Astrocyte (in vitro differentiated cells and primary cell): ENCODE measurements at places on chromosomes 12 and 14. TPM values are rescaled to one million over a fixed set of nuclear protein-coding genes. Genes with fewer than 3 reads are reported as not detected.

GRCh38 chr14:66231820-66232219 lies 254.4 kb upstream of the CCDC196 start:
- no peaks in the 10 kb centered on the region for H3K27me3 ChIP-seq
- H3K36me3 ChIP-seq = no peaks in the 10 kb centered on the region
- peaks cover 5% of the 10 kb centered on the region for H3K4me1 ChIP-seq
- H3K4me3 ChIP-seq = no peak overlapping the region

DNA sequence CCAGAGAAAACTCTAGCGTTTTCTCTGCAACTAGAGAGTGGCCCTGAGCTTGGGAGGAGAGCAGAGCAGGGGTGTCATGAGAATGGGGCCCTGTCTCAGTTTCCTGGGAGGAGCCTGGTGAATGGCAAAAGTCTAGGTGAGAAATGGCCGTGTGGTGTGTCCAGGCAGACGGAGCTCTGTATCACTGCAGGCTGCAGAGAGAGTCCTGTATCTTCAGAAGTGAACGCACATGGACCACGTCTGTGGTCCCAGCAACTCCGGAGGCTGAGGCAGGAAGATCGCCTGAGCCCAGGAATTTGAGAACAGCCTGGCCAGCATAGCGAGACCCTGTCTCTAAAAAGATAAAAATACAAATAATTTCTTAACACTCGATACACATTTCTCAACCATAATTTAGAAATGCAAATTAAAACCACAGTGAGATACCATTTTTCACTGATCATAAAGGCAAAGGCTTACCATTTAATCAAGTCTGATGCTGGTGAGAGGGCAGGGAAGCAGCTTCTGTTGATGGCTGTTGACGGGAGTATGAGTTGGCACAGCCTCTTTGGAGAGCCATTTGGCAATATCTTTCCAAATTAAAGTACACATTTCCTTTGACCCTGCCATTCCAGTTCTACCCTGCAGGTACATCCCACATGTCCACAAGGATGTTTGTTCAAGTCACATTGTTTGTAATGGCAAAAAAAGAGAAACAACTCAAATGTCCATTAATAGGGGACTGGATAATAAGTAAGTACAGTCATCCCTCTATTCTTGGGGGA lies 51.0 kb downstream of the NFKBIA start:
- no peak overlapping the region for H3K4me3 ChIP-seq
- DNase-seq = no peak

DNA sequence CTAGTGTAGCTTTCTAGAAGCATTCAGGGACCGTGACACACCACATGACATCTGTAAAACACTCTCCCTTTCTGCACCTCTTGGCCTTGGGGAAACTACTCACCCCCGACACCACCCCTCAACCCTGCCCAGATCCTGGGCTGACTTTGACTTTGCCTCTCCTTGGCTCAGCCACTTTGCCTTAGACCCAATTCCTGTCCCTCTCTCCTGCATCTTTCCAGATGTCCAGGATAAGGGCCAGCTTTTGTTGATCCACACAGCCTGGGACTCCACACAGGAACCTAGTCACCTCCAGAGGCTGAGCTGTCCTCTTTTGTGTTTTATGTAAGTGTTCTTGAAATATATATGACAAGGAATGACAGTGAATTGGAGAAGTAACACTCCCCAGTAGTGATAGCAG lies 153.7 kb upstream of the PLXNC1 start:
- no peaks in the 10 kb centered on the region for H3K27me3 ChIP-seq
- H3K36me3 ChIP-seq = no peaks in the 10 kb centered on the region
- H3K27ac ChIP-seq = no peak overlapping the region
- peaks cover 3% of the 10 kb centered on the region for H3K4me1 ChIP-seq
- no peak overlapping the region for H3K4me3 ChIP-seq
- DNase-seq = no peak

DNA sequence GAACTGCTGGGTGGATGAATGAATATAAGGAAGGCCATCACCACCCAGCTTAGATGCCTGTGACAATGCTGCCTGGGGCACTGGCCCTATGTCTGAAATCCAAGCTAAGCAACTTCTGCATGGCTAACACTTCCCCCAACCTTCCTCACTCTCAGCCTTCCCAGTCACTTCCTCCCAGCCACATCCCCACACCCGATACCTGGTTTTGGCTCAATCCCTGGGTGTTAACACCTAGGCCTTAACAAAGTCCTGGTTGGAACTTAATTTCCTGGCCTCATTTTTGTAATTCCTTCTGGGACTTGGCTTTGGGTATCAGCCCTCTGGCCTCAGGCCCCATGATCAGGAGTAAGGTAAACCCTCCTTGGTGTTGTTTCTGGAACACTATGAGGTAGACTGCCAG lies 110.0 kb downstream of the EFCAB11 start:
- no peak overlapping the region for H3K4me3 ChIP-seq
- no peak for DNase-seq
- peak overlapping the region; percentile 94 for H3K27ac ChIP-seq

PLCZ1 gene
- not detected in 2 replicates for total RNA-seq

MYF5 gene
- total RNA-seq = not detected in 2 replicates

KRT83 gene
- not detected in 2 replicates for total RNA-seq

DNA sequence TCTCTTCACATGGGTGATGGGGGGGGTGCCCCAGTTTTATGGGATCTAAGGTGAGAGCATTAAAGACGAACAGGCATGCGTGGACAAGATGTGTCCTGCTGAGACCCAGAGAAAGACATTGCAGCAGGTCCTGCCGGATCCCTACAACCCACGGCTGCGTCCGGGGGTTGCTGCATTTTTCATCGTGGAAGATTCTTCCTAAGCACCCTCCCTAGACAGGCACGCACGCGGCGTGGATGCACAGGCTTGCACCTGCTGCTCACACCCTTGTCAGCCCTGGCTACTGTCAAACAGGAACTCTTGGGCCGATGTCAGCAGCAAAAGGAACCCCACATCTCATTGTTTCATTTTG lies 280.6 kb upstream of the RTL1 start:
- no peak overlapping the region for H3K27ac ChIP-seq
- H3K4me1 ChIP-seq = no peaks in the 10 kb centered on the region
- no peaks in the 10 kb centered on the region for H3K36me3 ChIP-seq

- H3K4me3 ChIP-seq = no peak overlapping the region
- no peak overlapping the region for H3K27ac ChIP-seq
- no peaks in the 10 kb centered on the region for H3K36me3 ChIP-seq
- no peak for DNase-seq
- H3K4me1 ChIP-seq = no peaks in the 10 kb centered on the region
- no peaks in the 10 kb centered on the region for H3K27me3 ChIP-seq
Measured at GRCh38 chr14:99853206-99853605, 60.0 kb downstream of the EML1 start.

GRCh38 chr14:22285991-22286390 lies 303.0 kb downstream of the DAD1 start:
- no peak overlapping the region for H3K4me3 ChIP-seq
- no peaks in the 10 kb centered on the region for H3K27me3 ChIP-seq
- H3K4me1 ChIP-seq = peaks cover 2% of the 10 kb centered on the region
- H3K27ac ChIP-seq = no peak overlapping the region

- H3K4me1 ChIP-seq = peaks cover 8% of the 10 kb centered on the region
- no peaks in the 10 kb centered on the region for H3K27me3 ChIP-seq
- H3K36me3 ChIP-seq = no peaks in the 10 kb centered on the region
- DNase-seq = no peak
- H3K4me3 ChIP-seq = no peak overlapping the region
Measured at GRCh38 chr14:64409126-64409920, 21.2 kb downstream of the MTHFD1 start.

DNA sequence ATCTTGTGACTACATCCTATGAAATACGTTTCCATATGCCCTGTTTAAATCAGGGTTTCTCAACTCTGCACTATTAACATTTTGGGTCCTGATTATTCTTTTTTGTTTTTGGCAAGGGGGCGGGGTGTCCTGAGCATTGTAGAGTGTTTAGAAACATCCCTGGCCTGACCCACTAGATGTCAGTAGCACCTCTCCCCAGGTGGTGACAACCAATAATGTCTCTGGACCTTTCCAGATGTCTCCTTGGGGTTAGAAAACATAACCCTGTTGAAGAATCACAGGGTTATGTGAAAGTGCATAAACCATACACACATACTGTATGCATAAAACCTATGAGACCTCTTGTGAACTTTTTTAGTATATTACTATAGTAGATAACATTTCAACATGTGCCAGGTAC lies 1.4 kb downstream of the ACAD10 start:
- no peaks in the 10 kb centered on the region for H3K36me3 ChIP-seq
- no peak overlapping the region for H3K4me3 ChIP-seq
- no peaks in the 10 kb centered on the region for H3K27me3 ChIP-seq
- no peak for DNase-seq
- peaks cover 18% of the 10 kb centered on the region for H3K4me1 ChIP-seq

C12orf42 gene
- total RNA-seq = not detected in 2 replicates

- H3K4me1 ChIP-seq = peaks cover 58% of the 10 kb centered on the region
- peak; percentile 79 for DNase-seq
- H3K27ac ChIP-seq = peak overlapping the region; percentile 99
- no peak overlapping the region for H3K4me3 ChIP-seq
- H3K36me3 ChIP-seq = peaks cover 3% of the 10 kb centered on the region
Measured at GRCh38 chr14:74573421-74574089, 38.5 kb downstream of the LTBP2 start.

- no peaks in the 10 kb centered on the region for H3K27me3 ChIP-seq
- H3K4me3 ChIP-seq = no peak overlapping the region
- no peaks in the 10 kb centered on the region for H3K4me1 ChIP-seq
- DNase-seq = no peak
- no peak overlapping the region for H3K27ac ChIP-seq
Measured at GRCh38 chr12:117439531-117440001, 78.1 kb upstream of the NOS1 start.

DDX54 gene
- total RNA-seq = 52.8 and 53.5 TPM in 2 replicates

DNA sequence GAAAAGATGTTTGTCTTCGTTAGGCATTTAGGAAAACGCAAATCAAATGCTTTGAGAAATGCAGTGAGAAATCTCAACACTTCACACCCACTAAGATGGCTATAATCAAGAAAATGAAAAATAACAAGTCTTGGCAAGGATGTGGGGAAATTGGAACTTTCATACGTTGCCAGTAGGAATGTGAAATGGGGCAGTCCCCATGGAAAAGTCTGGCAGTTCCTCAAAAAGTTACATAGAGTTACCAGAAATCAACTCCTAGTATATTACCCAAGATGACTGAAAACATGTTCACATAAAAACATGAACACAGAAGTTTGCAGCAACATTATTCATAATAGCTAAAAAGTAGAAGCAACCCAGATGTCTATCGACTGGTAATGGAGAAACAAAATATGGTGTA lies 41.5 kb upstream of the LRTM2 start:
- peaks cover 6% of the 10 kb centered on the region for H3K36me3 ChIP-seq
- H3K27ac ChIP-seq = no peak overlapping the region
- H3K4me1 ChIP-seq = peaks cover 32% of the 10 kb centered on the region
- DNase-seq = no peak
- H3K27me3 ChIP-seq = no peaks in the 10 kb centered on the region

GRCh38 chr14:93303659-93304058 lies 29.2 kb downstream of the BTBD7 start:
- H3K27ac ChIP-seq = no peak overlapping the region
- H3K36me3 ChIP-seq = no peaks in the 10 kb centered on the region
- H3K4me3 ChIP-seq = no peak overlapping the region
- DNase-seq = no peak
- no peaks in the 10 kb centered on the region for H3K27me3 ChIP-seq
